ENCODE measurements at places on chromosomes 16 and 17.

DNA sequence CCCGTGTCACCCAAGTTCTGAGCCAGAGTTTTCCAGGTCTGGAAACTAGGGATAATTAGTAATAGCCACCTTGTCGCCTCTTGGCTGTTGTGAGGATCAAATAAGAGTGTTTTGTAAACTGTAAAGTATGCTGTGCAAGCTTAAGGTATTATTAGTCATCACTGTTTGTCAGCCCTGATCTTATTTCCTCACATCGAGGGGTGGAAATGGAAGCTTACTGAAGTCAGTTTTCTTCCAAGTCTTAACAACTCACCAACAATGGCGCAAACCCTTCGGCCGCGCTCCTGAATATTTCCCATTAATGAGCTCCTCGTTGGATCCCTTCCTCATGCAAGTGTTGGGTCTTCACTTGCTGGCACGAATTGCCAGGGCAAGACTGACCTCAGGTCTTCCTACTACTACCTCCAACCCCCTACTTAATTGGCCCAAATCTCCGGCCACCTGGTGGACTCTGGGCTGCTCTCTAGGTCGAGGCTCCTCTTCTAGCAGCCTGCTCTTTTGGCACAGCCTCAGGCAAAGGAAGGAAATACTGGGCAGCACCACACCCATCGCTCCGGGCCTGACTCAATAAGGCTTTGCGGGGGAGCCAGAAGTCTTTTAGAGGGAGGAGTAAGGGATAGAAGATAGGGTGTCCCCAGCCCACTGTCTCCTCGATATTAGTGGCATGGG lies 885 bp upstream of the SLC35B1 start:
- DNase-seq = no peak

DNA sequence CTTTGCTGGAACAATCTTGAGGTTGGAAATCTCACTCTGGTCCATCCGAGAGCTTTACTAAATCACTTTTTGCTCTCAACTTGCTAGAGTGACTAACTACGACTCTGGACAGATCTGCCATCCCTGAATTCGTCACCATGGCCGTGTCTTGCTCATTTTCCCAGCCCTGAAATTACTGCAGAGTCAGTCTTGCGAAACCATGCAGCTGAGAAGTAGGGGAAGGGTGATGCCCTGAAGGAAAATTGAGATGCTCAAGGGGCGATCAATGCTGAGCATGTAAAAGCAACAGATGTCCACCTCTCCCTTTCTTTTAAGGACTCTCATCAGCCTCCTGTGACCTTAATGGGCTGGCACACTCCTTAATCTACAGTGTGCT lies 18.8 kb downstream of the PCTP start:
- DNase-seq = no peak

GRCh38 chr17:74052993-74053711 lies 150.3 kb upstream of the RPL38 start:
- DNase-seq = no peak

GRCh38 chr17:19347323-19348080 lies 15.0 kb downstream of the B9D1 start:
- no peak for DNase-seq

GRCh38 chr16:86831366-86831765 lies 253.0 kb downstream of the FOXL1 start:
- DNase-seq = no peak

DNA sequence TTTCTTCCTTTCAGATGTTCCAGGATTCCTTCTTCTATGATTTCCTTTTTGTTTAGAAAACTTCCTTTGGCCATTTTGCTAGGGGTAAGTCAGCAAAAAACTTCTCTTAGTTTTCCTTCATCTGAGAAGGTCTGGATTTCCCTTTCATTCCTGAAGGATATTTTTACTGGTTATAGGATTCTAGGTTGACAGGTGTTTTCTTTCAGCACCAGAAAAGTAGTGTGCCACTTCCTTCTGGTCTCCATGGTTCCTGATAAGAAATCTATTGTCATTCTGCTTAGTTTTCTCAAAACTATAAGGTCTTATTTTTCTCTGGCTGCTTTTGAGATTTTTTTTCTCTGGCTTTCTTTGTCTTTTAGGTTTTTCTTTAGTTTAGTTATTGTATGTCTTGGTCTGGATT lies 27.6 kb downstream of the MPRIP start:
- DNase-seq = no peak

DNA sequence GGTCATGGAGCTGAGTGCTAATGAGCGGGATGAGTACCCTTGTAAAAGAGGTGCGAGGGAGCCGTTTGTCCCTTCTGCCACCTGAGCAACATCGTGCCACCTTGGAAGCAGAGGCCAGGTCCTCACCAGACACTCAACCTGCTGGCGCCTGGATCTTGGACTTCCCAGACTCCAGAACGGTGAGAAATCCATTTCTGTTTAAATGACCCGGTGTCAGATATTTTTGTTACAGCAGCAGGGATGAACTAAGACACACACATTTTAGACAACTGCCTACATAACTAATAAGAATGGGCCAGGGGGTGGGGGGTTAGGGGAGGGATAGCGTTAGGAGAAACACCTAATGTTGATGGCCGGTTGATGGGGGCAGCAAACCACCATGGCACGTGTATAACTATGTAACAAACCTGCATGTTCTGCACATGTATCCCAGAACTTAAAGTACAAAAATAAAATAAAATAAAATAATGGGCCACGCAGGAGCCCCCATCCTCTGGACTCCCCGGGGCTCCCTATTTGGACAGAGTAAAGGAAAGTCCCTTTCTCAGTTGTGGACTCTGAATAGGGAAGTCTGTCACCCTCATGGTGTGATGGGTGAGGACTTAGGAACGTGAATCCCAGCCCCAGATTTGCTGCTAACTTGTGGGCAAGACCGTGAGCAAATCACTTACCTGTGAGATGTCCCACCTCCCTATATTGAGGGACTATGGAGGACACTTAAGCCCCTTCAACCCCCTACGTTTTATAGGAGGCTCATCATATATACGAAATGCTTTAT lies 60.6 kb upstream of the DNAH17 start:
- DNase-seq = no peak

DNA sequence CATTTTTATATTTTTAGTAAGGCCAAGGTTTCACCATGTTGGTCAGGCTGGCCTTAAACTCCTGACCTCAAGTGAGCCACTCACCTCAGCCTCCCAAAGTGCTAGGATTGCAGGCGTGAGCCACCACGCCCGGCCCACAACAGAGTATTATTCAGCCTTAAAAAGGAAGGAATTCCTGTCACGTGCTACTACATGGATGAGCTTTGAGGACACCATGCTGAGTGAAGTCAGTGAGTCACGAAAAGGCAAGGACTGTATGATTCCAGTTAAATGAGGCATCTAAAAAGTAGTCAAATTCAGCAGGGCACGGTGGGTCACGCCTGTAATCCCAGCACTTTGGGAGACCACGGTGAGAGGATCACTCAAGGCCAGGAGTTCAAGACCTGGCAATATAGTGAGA lies 9.7 kb downstream of the CSF3 start:
- DNase-seq = no peak

GRCh38 chr17:79057737-79058385 lies 16.8 kb upstream of the ENGASE start:
- no peak for DNase-seq

DNA sequence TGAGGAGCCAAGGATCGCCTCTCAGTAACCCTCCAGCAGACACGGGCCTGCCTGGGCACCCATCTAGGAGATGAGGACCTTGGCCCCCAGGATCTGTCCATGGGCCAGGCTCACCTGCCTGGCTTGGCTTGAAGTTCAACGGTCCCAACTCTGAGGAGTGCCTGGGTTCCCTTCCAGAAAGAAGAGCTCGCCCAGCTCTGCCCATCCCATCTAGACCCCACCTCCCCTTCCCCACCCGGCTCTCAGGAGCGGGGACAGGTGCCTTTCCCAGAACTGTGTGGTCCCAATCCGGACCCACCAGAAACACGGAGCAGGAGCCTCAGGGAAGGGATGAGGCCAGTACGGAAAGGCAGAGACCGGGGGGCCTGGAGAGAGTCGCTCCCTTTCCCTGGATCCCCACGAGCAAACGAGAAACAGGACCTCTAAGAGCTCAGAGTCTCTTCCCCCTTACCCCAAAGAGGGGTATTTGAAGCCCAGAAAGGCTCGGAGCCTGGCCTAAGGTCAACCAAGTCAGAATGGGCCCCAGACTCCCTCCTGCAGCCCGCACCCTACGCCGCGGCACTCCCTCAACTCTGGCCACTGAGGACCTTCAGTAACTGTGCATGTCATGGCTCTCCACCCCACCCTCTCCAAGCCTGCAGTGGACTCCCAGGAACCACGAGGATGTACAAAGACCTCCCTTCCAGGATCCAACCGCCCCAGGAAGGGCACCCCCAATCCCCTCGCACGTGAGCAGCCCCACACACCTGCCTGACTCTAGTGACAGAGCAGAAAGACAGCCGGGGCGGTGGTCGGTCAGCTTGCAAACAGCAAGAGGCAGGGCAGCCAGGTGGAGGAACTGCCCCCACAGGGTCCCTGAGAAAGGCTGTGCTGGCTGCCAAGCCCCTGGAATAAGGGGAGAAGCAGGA lies 5.4 kb downstream of the CLUH start:
- DNase-seq = no peak

GRCh38 chr16:11379420-11379819 lies 34.2 kb downstream of the RMI2 start:
- DNase-seq = peak; percentile 34

GRCh38 chr17:78585006-78585630 lies 7.9 kb upstream of the DNAH17 start:
- DNase-seq = no peak

- DNase-seq = no peak
Observed at GRCh38 chr17:2453325-2453724, 52.5 kb upstream of the MNT start.
